ENCODE measurements at places on chromosomes 6 and 20. TPM values are rescaled to one million over a fixed set of nuclear protein-coding genes. Genes with fewer than 3 reads are reported as not detected.
A peak's percentile ranks its signal among the peaks of the same experiment; 100 is the strongest.

NMBR gene
- not detected for total RNA-seq

- DNase-seq: no peak
Observed at GRCh38 chr6:103367212-103367611, 1492.5 kb downstream of the HACE1 start.

DNA sequence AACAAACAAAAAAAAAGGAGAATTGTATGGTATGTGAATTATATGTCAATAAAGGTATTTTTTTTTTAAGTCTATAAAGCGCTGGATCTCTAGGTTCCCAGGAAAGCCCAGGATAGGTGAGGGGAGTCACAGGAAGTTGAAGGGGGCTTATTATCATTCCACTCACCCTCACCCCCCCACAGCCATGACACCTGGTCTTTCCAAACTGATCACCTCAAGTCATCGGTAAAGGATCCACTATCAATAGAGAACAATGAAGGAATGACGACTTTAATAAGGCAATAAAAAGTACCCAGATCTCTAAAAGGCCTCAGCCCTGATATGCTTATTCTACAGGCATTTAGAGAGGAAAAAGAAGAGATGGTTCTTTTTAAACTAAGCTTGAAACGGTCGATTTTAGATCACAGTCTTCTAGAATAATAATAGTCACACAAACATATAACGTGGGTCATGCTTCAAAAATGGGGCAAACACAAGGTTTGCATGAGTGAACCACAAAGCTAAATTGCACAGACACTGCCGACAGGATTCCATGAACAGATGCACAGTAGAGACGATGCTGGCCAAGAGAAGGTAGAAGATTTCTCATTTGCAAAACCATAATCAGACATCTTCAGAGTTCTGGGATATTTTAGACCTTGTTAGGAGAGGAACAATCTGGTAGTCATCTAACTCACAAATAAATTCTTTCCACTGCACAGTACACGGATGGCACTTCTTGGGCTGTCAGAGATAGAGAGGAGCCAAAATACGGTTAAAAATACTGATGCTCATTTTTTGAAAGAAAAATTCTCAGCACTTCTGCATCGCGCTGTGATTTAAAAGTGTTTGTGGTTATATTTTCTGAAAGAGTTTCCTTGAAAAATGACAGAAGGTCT is 21.0 kb downstream of the ZMYND8 start:
- DNase-seq: no peak

DNA sequence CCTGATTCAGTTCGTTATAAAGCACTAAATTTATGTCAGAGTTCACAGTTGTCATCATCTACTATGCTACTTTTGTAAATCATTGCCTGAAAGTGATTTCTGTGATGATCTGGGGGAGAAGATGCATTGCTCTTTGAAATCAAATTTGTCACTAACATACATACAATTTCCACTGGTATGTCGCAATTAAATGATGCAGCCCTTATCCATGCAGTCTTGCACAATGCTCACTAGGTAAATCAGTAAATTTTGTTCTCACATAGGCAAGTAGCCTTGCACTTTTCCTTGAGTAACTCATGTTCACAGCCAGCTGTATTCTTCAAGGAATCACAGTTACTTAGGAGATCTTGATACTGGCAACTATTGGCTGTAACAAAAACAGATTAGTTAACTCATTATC is 20.8 kb downstream of the CRISP2 start:
- no peak for DNase-seq

DNA sequence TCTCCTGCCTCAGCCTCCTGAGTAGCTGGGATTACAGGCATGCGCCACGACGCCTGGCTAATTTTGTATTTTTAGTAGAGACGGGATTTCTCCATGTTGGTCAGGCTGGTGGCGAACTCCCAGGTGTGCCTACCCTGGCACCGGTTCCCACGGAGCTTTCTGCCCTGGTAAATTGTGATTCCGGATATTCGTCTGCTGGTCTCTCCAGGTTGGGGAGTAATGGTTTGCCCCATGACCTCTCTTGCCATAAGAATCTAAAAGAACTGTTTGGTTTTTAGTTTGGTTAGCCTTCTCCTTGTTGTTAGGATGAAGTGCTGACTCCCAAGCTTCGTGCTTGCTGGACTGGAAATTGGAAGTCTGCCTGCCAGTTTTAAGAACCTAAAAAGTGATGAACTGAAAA is 223.8 kb downstream of the BCAS1 start:
- DNase-seq: no peak

- no peak for DNase-seq
Observed at GRCh38 chr6:49025273-49026240, 437.5 kb downstream of the MMUT start.

REV3L gene
- 49.0 TPM for total RNA-seq

- DNase-seq: peak; percentile 44
Observed at GRCh38 chr6:129774697-129775447, 64.9 kb upstream of the ARHGAP18 start.

JAG1 gene
- 133 TPM for total RNA-seq

DNA sequence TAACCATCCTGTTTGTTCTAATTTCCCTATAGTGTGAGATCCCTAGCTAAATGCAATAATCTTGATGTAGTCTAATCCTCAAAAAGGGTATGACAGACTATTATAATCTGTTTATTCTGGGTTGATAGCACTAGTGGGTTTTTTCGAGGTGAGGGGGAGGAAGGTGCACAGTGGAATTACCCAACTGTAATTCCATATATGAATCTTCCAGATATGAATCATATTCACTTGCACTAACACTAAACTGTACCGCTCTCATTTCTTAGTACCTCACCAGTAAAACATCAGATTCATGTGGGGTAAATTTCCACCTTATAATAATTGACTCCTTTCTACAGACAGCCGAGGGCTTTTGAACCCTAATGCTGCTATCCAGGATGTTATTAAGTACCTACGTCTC is 16.5 kb downstream of the NCOA7 start:
- DNase-seq: no peak

RIPOR2 gene
- 13.6 TPM for total RNA-seq

DNA sequence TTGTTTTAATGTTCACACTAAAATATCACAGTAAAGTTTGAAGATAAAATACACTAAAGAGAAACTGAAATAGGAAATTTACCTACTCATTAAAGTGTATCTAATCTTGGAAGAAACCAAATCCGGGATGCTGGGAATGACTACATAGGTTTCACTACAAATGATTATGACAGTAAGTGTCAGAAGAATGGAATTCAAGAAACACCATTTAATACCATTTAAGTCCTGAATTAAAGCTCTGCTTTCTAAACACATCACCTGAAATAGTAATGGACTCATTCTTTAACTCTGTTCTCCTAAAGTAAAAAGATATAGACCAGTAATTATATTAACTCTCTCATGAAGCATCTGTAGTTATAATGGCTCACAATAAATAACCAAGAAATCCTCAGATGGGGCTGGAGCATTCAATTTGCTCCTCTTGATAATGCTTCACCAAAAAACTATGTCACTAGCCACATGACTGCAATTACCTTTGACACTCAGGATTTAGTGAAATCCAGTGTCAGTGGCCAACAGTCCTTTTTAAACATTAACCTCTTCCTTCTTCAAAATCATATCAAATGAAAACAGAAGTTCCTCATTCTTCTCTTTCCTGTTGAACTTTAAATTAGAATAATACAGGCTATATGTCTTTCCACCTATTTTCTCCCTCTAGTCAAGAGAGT is 41.4 kb downstream of the MAP7 start:
- DNase-seq: no peak

DNA sequence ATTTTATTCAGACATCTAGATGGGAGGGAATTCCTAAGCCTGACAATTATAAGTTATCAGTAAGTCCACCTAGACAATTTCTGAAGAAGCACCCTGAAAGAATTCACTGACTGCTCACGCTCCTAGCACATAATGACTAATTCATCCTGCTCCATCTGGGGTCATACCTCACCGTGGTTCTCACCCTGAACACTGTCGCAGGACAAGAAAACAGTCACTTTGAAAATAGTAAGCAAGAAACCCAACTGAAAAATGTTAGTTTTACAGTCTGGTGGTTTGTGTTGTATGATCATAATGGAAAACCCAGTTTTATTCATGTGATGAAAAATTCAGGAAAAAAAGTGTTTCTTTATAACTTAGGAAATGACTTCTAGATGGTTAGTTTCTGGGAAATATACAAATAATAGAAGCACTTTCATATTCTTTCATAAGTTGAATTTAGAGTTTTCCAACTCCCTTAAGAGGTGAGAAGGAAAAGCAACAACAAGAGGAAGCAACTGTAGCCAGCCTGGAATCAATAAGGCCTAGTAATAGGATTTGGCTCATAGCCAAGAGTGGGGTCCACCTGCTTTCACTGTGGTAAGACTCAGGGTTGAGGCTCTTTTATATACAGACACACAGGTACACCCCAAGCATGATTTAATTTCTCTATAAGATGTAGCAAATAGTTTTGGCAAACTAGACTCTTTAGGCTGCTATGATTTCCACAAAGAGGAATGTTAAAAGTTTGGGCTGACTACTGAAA is 94.1 kb downstream of the HIVEP2 start:
- DNase-seq: no peak

CAGE1 gene
- not detected for total RNA-seq
